ENCODE measurements at places on chromosomes 2 and 18.

GRCh38 chr2:12192762-12193161 is 446.3 kb downstream of the LPIN1 start:
- no peak for DNase-seq

GRCh38 chr2:33437815-33438214 is 38.6 kb upstream of the RASGRP3 start:
- DNase-seq, result no peak

- no peak for DNase-seq
Measured at GRCh38 chr2:127622561-127623387, 23.2 kb upstream of the GPR17 start.

DNA sequence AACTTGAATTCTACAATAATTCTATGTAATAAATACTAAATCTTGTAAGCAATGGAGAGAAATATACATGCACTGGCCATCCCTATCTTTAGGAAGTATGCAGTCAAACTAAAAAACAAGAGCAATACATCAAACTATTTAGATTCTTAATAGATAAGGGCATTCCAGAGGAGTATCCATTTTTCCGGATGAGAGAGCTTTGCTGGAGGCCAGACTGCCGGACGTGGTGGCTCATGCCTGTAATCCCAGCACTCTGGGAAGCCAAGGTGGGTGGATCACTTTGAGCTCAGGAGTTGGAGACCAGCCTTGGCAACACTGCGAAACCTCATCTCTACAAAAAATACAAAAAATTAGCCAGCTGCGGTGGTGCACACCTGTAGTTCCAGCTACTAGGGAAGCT is 60.8 kb downstream of the KIF5C start:
- no peak for DNase-seq

DNA sequence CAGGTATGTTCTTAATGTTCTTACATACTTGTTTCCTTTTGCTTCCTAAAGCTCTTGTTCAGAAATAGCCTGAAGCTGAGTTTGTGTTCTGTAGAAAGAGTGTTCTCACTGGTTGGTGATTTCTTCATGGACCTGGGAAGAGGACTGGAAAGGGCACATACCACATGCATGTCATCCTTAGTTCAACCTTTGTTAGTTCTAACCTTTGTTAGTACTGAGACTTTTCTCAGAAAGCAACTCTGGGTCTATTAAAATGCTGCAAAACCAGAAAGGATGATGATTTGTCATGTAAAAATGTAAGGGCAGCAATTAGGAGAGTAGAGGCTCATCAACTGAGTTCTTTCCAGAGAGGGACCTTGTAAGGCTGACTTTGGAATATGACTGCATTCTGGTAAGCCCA is 2.5 kb upstream of the FAP start:
- no peak for DNase-seq

DNA sequence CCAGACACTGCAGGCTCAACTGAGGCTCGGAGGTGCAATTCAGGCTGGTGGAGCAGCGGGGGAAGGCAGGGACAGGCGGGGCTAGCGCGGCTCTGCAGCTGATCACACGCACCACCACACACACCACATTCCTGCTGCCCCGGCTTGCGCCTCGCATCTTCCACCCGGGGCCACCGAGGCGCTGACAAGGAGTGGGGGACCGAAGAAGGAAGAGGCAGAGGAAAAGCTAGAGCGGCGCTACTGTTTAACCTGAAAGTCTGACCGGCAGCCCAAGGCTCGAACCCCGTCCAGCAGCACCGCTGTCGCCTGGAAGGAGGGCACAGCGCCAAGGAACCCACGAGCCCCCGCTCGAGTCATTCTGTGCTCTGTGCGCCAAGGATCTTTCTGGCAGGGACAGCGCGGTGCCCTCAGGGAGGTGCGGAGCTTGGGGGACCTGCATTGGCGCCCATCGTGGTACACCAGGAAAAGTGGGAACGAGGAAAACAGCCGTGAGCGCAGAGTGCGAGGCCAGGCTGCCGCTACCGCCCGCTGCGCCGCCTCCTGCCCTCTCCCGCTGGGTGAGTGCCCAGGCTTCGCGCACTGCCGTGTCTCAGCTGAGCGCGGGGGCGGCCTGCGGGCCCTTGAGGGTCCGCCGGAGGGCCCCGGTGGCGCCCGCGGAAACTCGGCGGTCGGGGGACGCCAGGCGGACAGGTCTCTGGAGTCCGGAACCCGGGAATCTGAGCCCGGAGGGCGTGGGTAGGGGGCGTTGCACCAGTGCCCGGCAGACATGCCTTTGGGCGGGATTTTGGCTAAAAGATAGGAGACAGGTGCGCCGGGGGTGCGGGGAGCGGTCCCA is 860 bp upstream of the KCNJ3 start:
- DNase-seq, result no peak

DNA sequence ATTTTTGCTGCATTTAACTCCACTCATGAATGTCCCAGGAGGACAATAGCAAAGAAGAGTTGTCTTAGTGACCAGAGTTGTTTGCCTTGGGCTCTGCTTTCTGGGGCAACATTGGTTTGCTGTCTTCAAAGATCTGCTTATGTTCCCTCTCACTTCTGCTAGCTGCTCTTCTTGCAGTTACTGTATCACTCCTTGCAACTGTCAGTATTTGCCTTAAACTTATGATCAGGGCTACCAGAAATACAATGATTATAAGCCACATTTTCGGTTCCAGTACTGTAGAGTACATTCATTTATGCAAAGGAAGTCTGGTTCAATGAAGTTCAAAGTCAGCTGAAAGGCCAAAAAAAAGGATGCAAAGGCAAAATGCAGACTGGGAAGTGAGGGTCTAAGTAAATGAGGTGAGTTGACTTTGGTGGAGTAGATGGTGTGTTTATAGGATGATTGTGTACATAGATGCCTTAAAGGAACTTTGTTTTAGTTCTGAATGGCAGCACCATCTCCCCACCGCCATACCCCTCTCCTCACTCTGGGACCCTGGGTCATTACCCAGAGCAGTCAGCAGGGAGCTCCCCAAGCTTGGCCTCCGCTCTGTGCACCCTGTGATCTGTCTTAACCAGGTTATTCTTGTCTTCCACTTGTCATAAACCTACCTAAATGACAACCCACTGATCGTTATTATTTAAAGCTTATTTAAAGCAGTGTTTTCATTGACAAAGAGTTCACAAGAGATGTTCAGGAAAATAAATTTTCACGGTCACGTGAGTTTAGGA is 236.0 kb downstream of the DOK6 start:
- no peak for DNase-seq

DNA sequence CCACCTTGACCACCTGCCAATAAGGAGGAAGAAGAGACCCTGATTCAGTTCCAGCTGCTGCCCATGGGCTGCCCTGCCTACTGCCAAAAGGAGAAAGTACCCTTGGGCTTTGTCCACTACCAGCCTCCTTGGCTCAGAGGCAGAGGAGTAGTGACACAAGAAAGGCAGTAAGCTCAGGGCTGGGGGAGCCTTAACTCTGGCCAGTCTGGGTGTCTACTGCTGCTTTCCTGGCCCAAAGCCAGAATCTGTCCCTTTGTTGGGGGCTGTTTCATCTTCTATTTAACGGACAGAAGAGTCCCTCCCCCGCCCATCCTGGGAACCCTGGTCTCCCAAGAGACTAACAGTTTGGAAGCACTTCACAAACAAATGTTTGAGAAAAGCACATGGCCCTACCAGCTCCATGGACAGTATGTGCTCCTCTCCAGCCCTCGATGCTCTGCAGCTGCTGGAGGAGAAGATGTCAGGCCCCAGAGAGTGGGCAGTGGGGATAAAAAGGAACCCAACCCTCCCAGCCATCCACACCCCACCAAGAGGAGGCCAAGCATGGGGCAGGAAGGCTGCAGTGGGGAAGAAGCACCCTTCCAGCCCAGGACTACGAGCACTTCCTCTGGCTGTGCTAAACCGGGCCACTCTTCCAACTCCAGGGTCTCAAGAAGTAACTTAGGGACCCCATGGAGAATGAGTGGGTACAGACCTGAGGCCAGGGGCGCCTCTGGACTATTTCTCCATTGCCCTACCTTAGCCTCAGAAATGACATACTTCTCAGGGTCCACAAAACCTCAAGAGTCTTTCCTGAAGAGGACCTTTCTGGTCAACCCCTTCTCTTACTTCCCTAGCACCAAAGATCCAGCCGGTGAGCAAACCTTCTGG is 1.2 kb downstream of the ATG9A start:
- DNase-seq, result no peak

DNA sequence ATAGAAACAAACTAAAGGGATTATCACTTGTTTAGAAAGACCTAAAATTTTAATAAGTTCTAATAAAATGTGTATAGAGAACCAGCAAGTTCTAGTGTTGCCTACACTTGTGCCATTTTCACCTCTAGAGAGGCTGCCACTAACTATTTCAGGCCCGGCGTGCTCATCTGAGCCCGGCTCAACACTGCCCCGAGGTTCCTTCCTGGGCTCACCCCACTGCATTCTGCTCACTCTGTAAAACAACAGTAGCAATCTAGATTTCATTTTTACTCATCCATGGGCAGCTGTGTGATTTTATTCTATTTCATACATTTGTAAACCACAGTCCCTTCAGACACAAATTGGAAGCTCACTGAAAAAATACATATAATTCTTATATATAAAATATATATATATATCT is 253.2 kb downstream of the L3MBTL4 start:
- DNase-seq, result no peak

GRCh38 chr18:21604671-21605070 is 4.2 kb upstream of the ESCO1 start:
- DNase-seq, result no peak

- no peak for DNase-seq
Measured at GRCh38 chr2:221535824-221536223, 36.3 kb downstream of the EPHA4 start.

DNA sequence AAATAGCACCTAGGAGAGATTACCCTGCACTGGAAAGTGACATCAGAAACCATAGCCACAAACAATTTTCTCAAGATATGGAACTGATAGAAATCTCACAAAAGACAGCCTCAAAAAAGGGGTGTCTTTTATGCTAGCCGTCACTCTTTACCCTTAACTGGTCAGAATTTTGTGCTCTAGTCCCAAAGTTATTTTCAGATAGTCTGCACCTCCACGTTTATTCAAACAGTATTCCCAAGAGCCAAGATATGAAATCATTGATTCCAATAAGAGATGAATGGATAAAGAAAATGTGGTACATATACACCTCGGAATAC is 23.5 kb upstream of the PMAIP1 start:
- no peak for DNase-seq

- DNase-seq, result no peak
Measured at GRCh38 chr2:221655300-221655699, 83.2 kb upstream of the EPHA4 start.

DNA sequence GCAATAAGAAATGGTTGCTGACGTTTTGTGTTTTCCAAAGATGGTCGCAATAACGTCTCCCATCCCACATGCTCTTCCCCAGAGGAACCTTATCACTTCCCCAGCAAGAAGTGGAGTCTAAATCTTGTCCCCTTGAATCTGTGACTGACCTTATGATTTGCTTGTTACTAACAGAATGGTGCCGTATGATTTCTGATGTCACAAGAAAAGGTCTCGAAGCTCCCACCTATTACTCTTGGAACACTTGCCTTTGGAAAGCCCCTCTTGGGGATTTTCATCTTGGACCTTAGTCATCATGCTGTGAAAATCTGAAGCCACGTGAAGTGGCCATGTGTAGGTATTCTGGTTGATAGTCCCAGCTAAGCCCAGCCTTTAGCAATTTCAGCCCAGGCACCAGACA is 86.2 kb upstream of the GLS start:
- no peak for DNase-seq

DNA sequence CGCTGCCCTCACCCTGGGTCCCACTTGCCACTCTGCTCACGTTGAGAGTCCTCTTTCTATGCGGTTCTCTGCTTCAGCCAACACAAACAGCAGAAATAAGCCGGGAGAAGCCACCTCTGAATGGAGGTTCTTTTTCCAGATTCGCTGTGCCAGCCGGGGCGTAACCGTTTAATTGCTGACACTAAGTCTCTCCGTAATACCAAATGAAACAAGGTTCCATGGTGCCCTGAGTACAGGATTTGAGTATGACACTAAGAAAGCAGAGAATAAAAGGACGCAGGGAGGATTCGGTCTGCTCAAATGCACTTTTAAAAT is 37.6 kb downstream of the CTIF start:
- no peak for DNase-seq

- DNase-seq, result no peak
Measured at GRCh38 chr2:64804651-64805050, 150.9 kb upstream of the SERTAD2 start.

DNA sequence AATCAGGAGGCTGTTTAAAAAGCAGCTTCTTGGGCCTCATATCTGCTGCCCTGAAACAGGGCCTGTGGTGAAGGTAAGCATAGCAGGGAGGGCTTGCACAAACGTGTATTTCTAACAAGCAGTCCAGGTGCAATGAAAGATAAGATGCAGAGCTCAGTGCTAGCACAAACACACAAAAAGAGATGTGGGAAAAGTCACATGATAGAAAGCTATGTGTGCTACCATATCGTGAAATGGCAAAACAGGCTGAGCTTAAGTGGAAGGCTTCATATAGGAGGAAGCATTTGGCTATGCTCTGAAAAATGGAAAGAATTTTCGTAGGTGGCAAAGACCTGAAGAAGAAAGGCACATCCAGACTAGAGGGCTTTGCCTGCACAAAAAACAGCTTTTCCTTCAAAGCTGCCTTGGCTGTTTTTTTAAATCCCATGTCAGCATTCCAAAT is 10.2 kb downstream of the RSAD2 start:
- DNase-seq, result no peak

DNA sequence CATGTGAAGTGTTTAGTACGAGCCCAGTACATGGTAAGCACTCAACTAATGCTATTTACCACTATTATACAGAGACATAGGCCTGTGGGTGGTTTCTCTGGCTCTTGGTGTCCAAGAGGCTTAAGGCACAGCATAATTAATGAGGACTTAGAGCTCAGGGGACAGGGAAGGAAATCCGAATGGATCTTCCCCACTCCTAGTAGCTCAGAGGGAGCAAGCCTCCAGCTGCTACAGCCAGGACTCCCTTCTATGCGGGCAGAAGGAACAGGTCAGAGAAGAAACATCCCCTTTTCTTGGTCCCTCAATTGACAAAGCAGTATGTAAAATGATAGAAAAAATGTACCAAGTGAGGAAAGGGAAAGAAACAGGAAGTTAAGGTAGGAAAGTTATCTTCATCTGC is 261.3 kb upstream of the STON1 start:
- no peak for DNase-seq

DNA sequence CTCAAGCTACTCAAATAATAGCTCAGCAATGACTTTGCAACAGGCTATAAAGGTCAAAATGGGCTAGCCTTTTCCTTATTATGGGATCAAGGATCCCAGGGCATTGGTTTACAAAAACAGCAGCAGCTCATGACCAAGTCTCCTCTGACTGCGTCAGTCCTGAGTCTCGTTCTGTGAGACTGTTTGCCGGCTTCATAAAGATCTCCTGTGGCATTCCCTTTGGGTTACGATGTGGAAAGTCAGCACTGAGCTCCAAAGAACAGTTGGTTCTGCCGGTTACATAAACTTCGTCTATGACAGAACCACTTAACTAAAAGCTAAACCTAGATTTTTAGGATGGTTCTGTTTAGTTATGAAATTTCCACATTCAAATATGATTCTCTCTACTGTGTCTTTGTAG is 674.9 kb downstream of the ZEB2 start:
- no peak for DNase-seq

DNA sequence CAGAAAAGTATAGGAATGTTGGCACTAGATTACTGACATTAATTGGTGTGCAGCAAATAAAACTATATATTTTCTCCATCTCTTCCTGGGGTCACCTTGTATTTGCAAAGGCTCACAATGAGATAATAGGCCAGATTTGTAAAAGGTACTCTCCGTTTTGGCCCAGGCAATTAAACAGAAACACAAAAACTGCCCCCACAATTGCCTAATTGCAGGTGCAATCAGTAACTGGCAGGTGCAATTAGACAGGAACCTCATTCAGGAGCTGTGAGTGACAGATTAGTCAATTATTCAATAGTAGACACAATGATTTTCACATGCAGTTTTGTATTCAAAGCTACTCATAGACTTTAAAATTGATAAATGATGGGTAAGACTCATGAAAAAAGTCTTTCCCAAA is 451.4 kb upstream of the ID2 start:
- DNase-seq, result no peak

All from activated CD4-positive, CD25-positive, alpha-beta regulatory T cell (primary cell).